Gastrocnemius medialis (tissue), 4 donors: ENCODE measurements at places on chromosomes 13 and 19.

DNA sequence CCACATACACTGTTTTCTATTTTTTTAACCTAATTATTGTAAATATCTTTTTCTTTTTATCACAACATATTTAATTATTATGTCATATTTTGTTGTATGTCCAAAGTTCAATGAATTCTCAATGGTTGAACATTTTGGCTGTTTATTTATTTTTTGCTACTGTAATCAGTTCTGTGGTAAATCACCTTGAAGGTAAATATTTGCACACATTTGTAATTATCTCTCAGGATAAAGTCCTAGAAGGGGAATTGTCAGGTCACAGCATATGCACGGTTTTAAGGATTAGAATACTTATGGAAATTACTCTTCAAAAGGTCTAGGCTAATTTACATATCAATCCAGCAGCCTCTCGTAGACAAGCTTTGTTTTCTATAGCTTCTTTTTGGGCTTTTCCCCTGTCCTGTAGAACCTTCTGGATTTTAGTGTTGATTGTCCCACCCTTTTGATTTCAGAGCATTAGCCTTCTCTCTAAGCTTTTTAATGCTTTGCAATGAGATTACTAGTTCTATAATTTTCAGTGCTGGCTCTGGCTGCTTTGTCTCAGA is 362.6 kb downstream of the KCNRG start:
- DNase-seq, result no peak

GRCh38 chr19:12546903-12547302 is 4.4 kb downstream of the ZNF564 start:
- no peak for DNase-seq

- DNase-seq, result no peak
Measured at GRCh38 chr19:8366961-8367326, 3.0 kb downstream of the ANGPTL4 start.

DNA sequence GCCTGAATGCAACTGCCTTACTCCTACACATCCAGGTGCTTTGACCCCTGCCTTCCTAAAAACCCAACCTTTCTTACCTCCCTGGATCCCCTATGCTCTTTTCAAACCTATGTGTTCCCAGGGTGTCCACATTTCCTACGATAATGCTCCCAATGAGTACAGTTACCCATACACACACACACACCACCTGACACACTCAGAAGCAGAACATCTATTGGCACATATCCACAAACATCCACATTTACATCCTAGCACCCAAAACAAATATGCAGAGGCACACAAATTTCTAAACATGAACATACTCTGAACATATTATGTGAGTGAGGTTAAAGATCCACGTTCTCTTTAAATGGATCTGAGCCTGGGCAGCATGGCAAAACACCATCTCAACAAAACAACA is 22.4 kb upstream of the PLAUR start:
- no peak for DNase-seq

- no peak for DNase-seq
Measured at GRCh38 chr19:38892841-38893240, 6.6 kb downstream of the SIRT2 start.
